Ovary (tissue), 10 donors: ENCODE measurements at places on chromosomes 5 and 9. TPM values are rescaled to one million over a fixed set of nuclear protein-coding genes. Genes with fewer than 3 reads are reported as not detected.

MAST4 gene
- 55.3 TPM for total RNA-seq

- no peak for DNase-seq
- no peaks in the 10 kb centered on the region for H3K36me3 ChIP-seq
- no peak overlapping the region for H3K27ac ChIP-seq
- no peaks in the 10 kb centered on the region for H3K27me3 ChIP-seq
- no peaks in the 10 kb centered on the region for H3K4me1 ChIP-seq
These were observed 70.8 kb upstream of the EGFLAM start for GRCh38 chr5:38187532-38187931.

GRCh38 chr9:95750725-95751519, 124.6 kb upstream of the ERCC6L2 start:
- H3K4me3 ChIP-seq: no peak overlapping the region
- no peak overlapping the region for H3K27ac ChIP-seq
- no peaks in the 10 kb centered on the region for H3K27me3 ChIP-seq
- H3K4me1 ChIP-seq: peaks cover 30% of the 10 kb centered on the region

DNA sequence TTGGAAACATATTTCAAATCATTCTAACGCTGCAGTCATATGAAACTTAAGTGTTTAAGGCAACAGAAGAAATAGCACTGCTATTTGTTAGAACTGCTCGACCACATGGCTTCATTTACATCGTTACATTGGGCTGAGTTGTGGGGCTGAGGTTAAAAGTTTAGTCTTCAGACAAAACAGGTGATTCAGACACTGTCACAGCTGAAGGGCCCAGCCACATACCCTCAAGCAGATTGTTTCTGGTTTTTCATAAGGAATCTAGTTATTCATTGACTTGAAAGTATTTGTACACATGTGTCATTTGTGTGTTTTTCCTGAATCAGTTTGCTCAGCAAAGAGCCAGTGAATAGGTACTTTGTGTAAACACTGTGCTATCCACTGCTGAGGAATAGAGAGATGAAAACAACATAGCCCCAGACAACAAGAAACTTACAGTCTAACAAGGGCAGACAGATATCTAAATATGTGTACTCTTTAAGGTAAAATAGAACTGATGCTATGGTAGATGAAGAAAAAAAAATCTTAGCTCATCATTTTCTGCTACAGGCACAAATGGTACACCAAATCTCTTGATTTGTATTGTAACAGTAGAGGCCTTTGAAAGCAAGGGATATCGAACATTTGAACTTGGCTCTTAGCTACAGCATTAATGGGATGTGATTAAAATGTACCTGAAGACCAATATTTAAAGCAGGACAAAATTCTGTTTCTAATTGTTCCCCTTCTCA, 357.6 kb upstream of the RPS23 start:
- no peak for DNase-seq
- no peak overlapping the region for H3K27ac ChIP-seq
- no peaks in the 10 kb centered on the region for H3K27me3 ChIP-seq
- no peaks in the 10 kb centered on the region for H3K4me1 ChIP-seq
- no peak overlapping the region for H3K4me3 ChIP-seq

DNA sequence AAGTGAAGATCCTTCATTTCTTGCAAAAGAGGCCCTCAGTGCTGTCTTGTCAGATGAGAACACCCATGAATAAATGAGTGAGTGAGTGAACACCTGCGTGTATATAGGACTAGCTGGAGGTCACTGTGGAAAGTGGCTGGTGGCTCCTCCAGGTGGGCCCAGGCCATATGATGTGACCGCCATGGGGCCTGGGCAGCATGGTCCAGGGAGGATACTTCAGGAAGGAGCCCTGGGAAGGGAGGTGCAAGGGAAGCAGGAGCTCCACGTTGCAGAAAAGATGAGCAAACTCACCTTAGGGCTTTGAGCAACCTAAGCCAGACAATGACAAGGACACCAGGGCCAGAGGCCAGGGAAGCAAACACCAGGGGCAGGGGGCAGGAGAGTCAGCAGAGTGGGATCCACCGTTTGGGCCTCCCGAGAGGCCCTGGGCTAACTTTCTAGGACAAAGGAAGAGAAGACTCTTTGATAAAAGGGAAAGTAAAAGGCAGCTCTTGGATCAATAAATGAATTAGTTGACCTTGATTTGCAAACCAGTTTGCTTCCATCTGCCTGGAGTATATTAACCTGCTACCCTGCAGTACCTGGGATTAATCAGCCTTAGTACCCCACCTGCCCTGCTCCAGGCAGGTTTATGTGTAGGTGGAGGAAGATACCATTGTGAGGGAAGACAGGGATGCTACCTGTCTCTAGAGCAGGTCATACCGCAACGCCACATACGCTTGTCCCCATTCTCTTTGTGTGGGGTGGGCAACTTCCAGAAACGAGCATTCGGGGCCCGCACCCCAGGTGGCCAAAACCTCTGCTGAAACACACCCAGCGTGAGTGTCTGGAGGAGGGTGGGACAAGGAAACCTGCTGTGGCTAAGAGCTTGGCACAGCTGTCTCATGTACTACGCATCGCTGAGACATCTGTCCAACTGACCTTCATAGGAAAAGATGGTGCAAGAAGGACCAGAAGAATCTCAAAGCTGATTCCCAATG, 51.4 kb upstream of the OLFM1 start:
- H3K4me3 ChIP-seq: no peak overlapping the region
- no peaks in the 10 kb centered on the region for H3K27me3 ChIP-seq
- peak; percentile 4 for DNase-seq
- no peak overlapping the region for H3K27ac ChIP-seq
- peaks cover 5% of the 10 kb centered on the region for H3K4me1 ChIP-seq
